ENCODE measurements at places on chromosomes 6 and 20.
A peak's percentile ranks its signal among the peaks of the same experiment; 100 is the strongest.

- no peak for DNase-seq
Measured at GRCh38 chr6:134701301-134701700, 248.6 kb downstream of the ALDH8A1 start.

- DNase-seq, result no peak
Measured at GRCh38 chr6:104537180-104537579, 322.5 kb downstream of the HACE1 start.

DNA sequence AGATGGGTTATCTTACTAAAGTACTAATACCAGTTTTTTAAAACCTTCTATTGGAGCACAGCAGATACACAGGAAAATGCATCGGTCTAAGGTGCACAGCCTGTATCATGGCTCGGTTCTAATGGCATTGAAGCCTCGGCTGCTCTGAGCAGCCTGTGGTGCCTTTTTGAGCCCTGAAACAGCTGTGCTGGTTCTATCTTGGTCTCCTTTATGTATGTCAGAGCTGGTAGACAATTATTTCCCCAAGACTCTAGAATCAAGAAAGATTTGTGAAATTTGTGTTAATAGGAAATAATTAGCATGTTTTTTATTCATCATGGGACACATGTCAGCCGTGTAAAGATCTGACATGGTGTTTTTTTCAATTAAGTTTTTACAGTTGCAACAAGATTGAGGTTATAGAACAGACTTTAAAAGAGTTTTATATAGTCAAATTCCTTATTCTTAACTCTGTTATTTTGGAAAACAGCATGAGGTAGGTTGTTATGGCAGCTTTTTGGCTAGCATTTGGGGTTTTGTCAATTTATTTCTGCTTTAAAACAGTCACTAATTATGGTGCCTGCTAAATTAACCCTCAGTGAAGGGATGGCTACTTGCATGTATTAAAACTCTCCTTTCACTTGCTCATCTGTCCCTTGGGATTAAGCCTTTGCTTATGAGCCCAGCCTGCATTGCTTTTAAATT lies 40.3 kb upstream of the C20orf144 start:
- no peak for DNase-seq

- peak; percentile 16 for DNase-seq
Measured at GRCh38 chr20:63183422-63184146, 32.3 kb downstream of the YTHDF1 start.

- no peak for DNase-seq
Measured at GRCh38 chr6:49868951-49869529, 2.7 kb upstream of the CRISP1 start.

- DNase-seq, result no peak
Measured at GRCh38 chr6:113690281-113691259, 166.6 kb upstream of the MARCKS start.

- DNase-seq, result no peak
Measured at GRCh38 chr20:36147690-36148089, 6.8 kb upstream of the EPB41L1 start.

GRCh38 chr20:56788041-56788670 lies 159.1 kb downstream of the TFAP2C start:
- no peak for DNase-seq

- peak; percentile 34 for DNase-seq
Measured at GRCh38 chr20:35953387-35954199, 709 bp downstream of the SCAND1 start.

DNA sequence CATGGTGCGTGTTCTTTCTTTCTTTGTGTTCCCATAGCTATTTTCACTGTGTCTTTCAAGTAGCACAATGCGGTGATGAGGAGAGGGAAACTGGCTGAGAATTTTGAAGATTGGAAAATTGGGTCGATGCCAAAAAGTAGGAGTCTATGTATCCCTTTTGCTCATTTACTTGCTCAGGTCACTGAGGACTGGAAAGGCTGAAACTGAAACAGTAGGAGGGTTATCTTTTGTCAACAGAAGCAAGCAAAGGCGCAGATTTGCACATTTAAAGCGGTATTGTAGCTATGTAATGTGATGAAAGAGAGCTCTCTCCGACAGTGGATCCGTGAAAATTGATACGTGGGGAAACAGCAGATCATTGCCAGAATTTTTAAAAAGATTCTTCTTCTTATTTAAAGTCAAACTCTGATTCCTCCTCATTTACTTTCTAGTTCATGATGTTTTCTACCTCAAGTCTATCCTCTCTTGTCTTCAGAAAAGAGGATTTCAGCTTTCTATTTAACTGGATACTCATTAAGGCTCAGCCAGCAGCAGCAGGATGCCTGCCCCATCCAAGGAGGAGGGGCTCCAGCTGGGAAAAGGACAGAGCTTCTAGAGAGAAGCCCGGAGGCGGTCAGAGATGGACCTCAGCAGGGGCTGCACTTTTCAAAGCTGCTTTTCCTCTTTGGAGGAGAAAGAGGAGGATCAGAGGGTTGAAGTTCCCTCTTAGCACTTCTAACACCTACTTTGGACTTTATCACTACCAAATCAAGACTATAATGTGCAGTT lies 15.9 kb upstream of the FYN start:
- DNase-seq, result no peak

DNA sequence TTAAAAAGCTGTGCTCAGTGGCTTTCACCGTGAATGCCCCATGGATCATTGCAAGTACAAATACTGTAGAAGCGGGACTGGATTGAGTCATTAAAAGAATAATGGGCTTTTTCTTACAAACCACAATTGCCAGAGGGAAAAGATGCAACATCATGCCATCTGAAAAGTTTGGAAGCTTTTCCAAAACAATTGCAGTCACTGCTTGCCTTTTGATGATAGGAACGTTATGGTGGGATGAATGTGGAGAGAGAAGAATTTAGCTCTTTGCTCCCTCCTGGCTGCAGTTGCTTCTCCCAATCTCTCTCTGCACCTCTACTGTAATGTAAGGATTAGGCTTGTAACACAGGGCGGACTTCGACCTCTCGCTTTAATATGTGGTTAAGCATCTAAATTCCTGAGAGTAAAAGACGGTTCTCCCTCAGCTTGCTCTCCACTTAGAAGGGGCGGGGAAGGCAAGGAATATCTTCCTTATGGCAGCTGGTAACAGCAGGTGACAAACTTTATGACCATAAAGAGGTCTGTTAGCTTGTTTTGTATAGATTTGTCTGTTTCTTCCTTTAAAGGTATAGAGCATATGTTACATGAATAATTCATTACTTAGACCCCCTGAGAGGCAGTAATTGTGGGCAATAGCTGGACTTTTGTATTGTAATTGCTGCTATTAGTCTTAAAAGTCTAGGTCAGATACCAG lies 376.1 kb downstream of the UTRN start:
- DNase-seq, result no peak

GRCh38 chr6:116783852-116784251 lies 18.3 kb upstream of the FAM162B start:
- DNase-seq, result no peak

GRCh38 chr20:45890077-45890984 lies 677 bp downstream of the NEURL2 start:
- no peak for DNase-seq

DNA sequence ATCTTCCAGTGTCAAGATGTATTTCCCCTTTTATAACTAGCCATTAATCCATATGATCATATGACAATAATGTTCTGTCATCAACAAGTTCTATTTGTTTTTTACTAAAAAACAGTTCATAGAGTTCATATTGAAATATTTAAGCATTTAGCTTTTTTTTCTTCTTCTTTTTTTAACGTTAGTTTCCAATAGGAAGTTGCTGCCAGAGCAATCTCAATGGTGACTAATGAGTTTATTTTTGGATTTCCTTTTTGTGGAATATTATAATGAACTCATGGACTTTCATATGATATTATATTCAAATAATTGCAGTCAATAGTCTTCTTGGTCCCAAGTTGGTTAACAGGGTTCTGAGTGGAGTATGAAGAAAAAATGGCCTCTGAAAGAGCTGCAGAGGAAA lies 343.3 kb downstream of the BCKDHB start:
- no peak for DNase-seq

DNA sequence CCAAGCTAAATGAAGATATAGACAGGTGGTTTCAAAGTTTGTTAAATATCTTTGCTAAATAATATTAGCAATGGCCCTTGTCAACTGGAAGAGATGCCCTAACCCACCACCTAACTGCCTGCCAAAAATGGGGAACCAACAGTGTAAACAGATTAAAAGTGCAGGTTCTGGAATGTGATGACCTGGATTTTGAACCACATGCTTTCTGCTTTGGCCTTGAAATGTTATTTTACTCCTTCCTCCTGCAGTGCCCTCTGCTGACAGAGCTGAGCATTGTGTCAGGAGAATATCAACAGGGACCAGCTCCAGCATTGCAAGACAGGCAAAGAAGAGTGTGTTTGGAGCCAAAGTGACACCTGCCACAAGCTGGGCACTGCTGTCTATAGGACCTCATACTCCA lies 226.6 kb downstream of the MYLK4 start:
- DNase-seq, result no peak

DNA sequence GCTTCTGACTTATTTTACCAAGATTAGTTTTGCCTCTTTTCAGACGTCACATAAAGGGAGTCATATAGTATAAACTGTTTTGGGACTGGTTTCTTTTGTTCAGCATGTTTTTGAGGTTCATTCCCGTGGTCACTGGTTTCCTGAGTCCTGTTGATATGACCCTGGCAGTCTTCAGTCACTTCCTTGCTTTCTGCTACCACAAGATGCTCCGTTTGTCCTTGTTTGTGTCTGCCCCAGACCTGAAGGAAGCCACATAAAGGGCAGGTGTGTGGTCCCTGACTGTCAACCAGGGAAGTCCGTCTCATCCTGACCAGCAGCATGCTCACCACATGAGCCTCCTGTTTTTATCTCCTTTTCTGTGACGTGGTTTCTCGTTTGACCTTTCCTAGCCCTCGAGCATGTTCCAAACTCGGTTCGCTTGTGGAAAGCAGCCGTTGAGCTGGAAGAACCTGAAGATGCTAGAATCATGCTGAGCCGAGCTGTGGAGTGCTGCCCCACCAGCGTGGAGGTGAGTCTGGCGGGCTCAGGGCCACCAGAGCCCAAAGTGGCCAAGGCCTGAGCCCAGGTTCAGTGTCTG lies 26.1 kb upstream of the C20orf204 start:
- DNase-seq, result no peak

DNA sequence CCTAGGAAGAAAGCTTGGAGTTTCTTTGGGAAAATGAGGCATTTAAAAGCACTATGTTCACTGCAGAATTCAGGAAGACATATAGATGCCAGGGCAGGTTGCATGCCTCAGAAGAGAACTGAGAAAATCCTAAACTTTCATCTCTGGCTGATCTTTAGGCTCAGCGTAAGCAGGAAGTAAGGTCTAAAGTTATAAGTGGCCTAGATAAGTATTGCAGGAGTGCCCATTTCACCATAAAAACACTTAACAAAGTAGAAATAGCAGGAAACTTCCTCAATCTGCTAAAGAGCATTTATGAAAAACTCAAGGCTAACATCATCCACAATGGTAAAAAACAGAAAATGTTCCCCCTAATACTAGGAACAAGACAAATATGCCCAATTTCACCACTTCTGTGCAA lies 320.3 kb downstream of the BMP2 start:
- no peak for DNase-seq

DNA sequence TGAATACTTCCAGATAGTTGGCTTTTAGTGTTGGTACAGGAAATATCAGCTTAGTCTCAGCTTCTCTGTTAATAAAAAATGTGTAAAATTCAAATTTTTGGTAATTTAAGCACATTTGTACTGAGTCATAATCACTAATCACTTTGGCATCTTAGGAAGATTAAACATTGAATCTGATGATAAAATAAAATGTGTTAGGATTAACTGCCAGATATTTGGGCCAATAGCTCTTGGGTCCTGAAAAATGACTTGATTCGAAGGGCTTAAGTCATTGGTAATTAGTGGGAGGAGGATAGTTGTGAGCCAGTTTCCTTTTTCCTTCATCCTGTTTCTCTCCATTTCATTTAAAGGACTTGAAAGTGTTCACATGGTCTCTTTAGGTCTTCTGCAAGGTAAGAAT lies 426.1 kb downstream of the RFPL4B start:
- DNase-seq, result no peak

DNA sequence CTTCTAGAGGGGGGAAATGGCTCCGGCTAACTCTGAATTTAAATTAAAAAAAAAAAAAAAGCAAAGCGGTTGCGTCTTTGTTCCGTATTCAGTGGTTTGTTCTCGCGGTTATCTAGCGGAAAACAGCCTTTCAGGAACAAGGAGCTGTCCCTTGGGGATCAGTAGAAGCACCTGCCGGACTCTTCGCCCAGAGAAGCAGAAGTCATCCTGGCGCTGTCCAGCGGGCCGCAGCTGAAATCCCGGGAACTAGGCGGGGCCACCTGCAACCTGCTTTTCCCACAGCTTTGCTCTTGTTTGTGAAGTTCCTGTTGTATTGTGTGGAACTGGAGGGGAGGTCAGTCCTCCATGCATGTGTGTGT lies 43.9 kb upstream of the GJE1 start:
- no peak for DNase-seq

DNA sequence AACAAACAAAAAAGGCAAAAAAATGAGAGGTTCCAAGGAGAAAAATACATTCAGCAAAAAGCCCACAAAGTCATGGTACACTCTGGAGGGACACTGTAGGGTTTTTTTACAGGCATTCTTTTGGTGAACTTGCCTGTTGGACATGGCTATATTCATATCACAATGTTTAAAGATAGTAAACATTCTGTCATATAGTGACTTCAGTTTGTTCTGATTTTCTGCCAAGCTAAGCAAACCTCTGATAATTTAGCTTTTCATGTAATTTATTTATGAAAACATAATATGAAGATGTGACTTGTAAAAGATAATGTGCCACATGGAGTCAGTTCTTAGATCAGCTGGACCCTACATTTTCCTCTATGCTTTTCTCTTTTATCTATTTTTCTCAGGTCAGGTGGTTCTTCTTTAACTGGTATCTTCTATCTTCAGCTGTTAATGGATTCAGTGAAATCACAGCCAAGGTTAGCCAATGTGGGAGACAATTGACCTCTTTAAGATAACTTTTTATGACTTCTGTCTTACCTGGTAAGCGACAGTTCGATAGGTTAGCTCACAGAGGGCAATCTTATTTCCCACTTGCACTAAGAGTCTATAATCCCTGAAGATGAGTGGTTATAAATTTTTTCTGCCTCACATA lies 87.9 kb downstream of the ADGRB3 start:
- DNase-seq, result no peak

GRCh38 chr6:143536866-143537691 lies 25.6 kb upstream of the FUCA2 start:
- no peak for DNase-seq

GRCh38 chr6:129637340-129638054 lies 72.5 kb downstream of the ARHGAP18 start:
- no peak for DNase-seq

GRCh38 chr20:49501917-49502316 lies 19.4 kb upstream of the KCNB1 start:
- DNase-seq, result no peak

GRCh38 chr6:107815846-107816245 lies 8.3 kb downstream of the SCML4 start:
- no peak for DNase-seq

DNA sequence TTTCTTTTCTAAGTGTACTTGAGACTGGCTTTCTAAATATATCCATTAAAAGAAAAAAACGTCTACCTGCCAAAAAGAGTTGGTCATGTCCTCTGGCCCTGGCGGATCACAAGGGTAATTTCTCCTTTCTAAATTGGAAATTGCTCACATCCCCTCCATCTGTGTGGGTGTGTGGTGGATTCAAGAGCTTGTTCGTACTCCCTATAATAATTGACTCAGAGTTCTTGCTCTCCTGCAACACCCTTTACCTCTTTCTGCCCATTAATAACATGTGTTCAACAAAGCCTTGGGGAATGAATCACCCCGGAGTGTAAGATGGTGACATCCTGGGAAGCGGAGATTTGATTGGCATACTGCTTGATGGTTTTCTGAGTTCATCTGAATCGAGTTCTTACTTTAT lies 263.8 kb downstream of the ALDH8A1 start:
- no peak for DNase-seq

All from stimulated activated CD8-positive, alpha-beta memory T cell treated with anti-CD3 and anti-CD28 coated beads, Interleukin-7, amount 100 ng/mL, for 1 hour (primary cell).